ENCODE measurements at places on chromosomes 6 and 20.

DNA sequence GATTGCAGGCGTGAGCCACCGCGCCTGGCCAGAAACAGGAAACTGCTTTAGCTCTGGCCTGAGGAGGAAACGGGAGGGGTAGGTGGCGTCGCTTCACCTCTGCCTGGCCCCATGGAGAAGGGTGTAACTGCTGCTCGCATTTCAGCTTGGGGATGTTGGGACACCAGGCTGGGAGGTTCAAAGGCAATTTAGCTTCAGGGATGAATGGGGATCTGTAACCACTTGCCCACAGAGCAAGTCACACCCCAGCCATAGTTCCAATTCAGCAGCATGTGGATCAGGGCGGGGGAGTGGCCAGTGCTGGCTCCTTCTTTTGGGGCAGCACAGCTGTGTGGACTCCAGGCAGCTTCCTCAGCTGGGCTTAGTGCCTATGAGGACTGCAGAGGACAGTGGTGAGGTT, 34.8 kb upstream of the NUP153 start:
- DNase-seq = no peak

DNA sequence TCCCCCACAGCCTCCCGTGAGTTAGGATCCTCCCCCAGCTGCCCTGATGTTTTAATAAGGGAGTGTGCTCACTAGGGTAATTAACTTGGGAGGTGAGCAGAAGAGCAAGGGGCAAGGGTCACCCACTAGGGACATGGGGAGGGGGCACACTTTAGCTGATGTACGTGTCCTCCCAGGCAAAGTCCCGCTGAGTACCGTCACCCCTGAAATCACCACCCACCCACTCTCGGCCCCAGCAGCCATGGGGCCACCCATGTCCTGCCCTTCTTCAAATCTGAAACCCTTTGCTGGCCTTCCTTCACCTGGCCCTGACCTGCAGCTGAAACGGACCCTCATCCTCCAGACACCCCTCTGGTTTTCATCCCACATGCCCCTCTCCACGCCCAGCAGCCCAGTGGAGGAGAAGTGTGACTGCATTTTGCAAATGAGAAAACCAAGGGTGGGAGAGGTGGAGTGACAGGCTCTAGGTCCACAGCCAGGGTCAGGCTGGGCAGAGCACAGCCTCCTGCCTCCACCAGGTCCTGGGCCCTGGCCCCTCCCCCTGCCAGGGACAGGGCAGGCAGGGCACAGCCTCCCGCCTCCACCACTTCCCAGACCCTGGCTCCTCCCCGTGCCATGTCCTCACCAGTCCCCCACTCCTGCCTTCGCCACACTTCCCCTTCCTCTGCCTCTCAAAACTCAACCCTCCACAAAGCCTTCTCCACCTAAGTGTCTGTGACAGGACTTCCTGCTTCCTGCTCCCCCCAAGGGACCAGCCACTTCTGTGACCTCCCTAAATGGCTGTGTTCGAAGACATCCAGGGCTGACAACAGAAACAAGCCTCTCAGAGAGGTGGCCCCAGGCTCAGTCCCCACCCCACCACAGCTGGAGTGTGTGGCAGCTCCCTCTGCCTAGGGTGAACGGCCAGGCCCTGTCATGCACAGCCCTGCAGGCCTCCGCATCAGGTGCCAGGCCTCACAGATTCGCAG, 15.1 kb downstream of the ACSS1 start:
- DNase-seq = no peak

GRCh38 chr6:132259070-132259469, 142.2 kb downstream of the MOXD1 start:
- DNase-seq = no peak

GRCh38 chr6:163370464-163371117, 43.9 kb upstream of the QKI start:
- DNase-seq = no peak

DNA sequence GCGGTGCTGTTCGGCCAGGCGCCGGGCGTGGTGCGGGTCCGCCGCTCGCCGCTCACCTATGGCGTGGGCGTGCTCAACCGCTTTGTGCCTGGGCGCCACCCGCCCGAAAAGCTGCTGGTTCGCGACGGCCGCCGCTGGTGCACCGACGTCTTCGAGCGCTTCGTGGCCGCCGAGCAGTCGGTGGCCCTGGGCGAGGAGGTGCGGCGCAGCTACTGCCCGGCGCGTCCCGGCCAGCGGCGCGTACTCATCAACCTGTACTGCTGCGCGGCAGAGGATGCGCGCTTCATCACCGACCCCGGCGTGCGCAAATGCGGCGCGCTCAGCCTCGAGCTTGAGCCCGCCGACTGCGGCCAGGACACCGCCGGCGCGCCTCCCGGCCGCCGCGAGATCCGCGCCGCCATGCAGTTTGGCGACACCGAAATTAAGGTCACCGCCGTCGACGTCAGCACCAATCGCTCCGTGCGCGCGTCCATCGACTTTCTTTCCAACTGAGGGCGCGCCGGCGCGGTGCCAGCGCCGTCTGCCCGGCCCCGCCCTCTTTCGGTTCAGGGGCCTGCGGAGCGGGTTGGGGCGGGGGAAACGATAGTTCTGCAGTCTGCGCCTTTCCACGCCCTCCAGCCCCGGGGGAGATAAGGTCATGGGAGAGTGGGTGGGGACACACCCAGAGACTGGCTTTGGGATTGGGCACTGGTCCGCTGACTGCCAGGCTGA, 15.7 kb downstream of the ADISSP start:
- peak; percentile 85 for DNase-seq

GRCh38 chr6:87408721-87409155, 966 bp downstream of the CFAP206 start:
- no peak for DNase-seq

- no peak for DNase-seq
Measured at GRCh38 chr6:15253203-15254022, 7.5 kb downstream of the JARID2 start.

GRCh38 chr20:25336561-25337422, 53.8 kb downstream of the ABHD12 start:
- no peak for DNase-seq

- DNase-seq = no peak
Measured at GRCh38 chr6:129297592-129297991, 412.4 kb downstream of the ARHGAP18 start.

- DNase-seq = no peak
Measured at GRCh38 chr6:144471986-144472385, 186.9 kb downstream of the UTRN start.

- DNase-seq = no peak
Measured at GRCh38 chr6:130604841-130605399, 222.3 kb upstream of the SMLR1 start.

- no peak for DNase-seq
Measured at GRCh38 chr6:36032261-36032660, 4.7 kb downstream of the MAPK14 start.

GRCh38 chr6:168222115-168223043, 97.2 kb downstream of the DACT2 start:
- DNase-seq = no peak

DNA sequence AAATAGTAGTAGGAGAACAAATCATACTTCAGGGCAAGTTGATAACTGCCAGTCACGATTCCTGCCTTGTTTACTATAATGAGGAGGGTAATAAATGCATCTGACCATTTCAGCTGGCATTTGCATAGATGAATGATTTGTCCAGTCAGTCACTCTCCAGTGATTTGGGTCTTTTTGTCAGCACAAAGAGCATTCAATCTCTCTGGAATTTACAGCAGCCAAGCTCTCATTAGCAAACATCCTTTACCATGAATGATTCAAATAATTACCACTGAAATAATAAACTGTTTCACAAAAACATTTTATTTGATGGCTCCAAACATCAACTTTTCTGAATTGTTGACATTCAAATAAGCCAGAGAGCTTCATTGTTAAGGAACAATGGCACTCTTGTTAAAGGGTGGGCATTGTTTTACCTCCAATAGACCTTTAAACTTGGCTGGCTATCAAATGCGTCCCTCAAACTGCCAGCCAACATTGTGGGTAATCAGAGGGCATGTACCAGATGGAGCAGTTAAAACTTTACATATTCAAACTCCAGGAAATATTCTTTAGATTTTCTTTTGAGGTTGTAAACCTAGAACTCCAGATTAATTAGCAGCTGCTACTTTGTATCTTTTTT, 30.0 kb upstream of the FBXL4 start:
- DNase-seq = no peak

GRCh38 chr6:127343809-127344659, 625 bp upstream of the ECHDC1 start:
- peak; percentile 78 for DNase-seq

- DNase-seq = no peak
Measured at GRCh38 chr20:25496165-25496967, 88.9 kb downstream of the GINS1 start.

DNA sequence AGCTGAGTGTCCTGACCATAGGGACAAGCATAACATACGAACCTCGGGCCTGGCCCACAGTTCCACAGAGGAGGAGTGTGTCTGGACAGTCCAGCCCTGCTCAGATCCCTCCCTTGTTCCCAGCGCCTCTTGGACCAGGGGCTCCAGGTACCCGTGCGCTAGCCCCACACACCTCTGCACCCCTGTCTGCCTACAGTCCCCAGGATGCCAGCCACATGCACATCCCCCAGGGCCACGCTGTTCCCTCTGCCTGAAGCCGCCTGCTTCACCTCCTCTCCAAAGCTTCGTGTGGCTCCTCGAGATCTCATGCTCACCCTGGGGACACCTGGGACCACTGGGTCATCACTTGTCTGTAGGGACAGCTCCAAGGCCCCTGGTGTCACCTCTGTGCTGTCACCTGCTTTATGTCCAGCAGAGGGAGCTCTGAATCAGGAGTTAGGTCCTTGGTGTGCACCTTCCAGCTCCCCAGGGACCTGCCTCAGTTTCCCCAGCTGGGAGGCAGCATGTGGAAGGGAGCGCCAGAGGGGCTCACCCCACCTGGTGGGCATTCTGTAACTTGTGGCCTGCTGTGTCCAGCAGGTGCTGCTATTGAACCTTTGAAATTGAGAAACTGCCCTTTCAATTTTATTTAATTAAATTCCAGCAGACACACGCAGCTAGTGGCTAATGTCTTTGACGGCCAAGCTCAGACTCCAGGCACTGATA, 7.3 kb upstream of the YTHDF1 start:
- DNase-seq = peak; percentile 39

DNA sequence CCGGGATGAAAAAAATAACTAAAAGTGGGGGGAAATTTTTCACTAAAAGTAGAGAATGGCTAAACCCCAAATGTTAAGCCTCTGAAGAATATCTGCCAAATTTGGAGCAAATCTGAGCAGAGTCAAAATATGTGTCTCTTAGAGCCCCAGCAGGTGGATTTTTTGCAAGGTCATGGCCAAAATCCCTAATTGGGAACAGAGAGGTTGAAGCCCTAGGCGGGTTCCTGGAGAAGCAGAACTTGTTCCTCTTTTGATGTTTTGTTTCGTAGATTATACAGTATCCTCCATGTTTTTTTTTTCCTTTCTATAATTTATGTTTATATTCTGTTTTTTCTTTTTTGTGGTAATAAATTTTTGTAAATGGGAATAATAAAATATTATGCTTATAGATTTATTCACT, 94.4 kb downstream of the PLCB4 start:
- no peak for DNase-seq

- no peak for DNase-seq
Measured at GRCh38 chr6:169292338-169293124, 38.9 kb upstream of the THBS2 start.

DNA sequence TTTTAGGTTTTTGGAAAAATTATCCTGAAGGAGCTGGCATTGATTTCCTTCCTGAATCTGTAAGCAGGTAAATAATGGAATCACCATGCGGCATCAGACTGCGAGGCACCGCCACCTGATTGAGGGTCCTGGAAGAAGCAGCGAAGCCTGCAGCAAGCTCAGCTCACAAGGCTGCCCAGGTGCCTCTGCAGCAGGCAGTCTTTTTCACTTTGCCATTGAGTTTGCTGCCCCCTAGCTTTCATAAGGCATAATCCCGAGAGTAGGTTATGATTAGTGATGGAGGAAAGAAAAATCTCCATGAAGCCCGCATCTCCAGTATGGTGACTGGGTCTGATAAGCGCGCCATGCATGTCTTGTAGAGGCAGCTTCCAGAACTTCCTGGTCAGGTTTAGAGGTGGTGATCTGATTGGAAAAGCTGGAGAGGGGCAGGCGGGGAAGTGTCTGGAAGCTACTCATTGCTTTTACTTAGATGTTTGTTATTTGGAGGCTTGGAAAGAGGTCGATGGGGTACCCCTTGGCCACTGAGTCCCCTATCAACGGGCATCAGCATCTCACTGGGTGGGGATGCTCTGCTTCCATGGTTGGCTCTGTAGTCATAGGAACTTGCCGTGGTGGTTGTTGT, 26.7 kb downstream of the IYD start:
- DNase-seq = peak; percentile 91

GRCh38 chr6:129398764-129399163, 311.2 kb downstream of the ARHGAP18 start:
- DNase-seq = no peak

- DNase-seq = no peak
Measured at GRCh38 chr6:14767226-14767625, 478.6 kb upstream of the JARID2 start.
